Chondrocyte (in vitro differentiated cells): ENCODE measurements at places on chromosomes 6 and 20. TPM values are rescaled to one million over a fixed set of nuclear protein-coding genes. Genes with fewer than 3 reads are reported as not detected.
A peak's percentile ranks its signal among the peaks of the same experiment; 100 is the strongest.

- no peak for DNase-seq
Observed at GRCh38 chr6:57224769-57225515, 2.8 kb upstream of the RAB23 start.

DNA sequence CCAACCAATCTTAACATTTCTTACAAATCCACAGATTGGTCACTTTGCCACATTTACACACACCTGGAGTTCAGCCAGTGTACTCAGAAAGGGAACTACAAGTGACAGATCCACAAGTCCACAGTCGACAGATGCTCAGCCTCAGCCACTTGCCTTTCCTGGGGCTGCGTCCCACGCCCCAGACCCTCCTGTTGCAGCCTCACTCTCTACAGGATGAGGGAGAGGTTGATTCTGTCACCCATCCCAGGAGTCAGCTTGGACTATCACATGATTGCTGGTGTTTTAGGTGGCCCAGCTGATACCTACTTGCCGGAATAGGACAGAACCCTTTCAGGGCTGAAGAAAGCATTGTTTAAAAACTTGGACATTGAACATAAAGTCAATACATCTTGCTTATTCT is 108.8 kb downstream of the FAM120B start:
- no peak for DNase-seq

DNA sequence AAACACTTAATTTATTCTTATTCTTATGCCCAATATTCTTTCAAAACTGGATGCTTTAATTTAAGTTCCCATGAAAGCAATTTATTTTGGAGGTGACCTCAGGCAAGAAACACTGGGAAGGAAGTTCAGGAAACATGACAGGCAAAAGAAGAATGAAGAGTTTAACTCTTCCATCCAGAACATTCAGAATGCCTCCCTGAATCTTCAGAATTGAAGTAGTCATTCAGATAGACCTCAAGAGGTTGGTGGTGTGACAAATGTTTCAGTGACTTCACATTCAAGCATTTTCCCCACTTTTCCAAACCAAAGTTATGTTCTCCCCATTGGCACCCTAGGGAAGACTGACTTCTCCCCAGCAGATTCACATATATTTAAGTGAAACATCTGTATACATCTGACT is 110.5 kb downstream of the HAO1 start:
- DNase-seq = no peak

DNA sequence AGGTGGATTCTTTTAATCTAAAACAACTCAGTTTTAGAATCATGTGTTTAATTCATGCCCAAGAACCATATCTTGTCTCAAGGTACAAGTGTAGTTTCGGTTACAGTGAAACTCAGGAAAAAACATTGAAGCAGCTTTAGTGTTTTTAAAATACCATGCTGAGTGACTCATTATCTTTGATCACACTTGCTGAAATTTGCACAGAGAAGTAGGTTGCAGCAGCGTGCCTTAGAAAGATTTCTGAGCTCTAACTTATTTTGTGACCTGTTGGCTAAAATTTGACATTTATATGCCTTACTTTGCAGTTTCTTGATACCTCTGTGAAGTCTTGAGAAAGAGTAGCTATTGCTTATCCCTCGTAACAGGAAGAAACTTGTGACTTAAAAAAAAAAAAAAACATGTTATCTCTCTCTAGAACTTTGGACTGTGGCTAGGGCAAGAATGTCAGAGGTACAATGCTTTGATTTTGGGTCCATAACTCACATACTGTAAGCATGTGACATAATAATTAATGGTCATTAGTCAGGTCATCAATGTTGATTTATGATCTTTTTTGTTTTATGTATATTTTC is 34.5 kb upstream of the FUCA2 start:
- DNase-seq = no peak

DNA sequence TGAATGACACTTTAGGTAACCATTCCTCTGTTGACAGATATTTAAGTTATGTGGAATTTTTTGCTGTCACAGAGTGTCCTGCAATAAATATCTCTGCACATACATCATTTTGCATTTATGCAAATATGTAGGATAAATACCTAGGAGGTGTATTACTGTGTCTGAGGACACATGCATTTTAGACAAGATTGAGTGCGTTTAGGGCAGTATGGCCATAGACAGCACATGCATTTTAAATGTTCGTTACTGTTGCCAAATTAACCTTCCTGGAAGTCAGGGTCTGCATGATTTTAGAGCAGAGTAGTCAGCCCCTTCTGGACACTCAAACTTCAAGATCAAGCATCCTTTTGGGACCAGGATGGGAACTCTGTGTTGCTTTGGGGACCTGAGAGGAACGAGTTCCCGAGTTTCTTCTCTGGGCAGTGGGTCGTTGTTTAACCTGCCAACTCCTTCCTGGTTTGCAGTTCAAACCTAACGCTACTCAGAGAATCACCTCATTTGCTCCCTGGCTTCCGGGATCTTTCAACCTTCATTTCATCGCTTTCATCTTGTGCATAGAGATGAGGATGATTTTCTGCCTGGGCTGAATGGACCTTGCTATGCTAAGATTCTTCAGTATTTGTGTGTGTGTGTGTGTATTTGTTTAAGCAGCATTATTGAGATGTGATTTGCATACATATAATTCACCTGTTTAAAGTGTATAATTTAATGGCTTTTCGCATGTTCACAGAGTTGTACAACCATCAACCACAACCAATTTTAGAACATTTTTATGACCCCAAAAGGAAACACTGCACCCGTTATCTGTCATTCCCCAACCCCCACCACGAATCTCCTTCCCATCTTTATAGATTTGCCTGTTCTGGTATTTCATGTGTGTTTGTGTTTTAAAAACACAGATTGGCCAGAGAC is 9.8 kb downstream of the BCAS4 start:
- no peak for DNase-seq

GRCh38 chr20:50083034-50083433 is 29.9 kb downstream of the UBE2V1 start:
- peak; percentile 47 for DNase-seq

RALY gene
- 78.7 to 169 TPM (median 168 TPM) in 3 replicates for total RNA-seq

ANKRD6 gene
- total RNA-seq = 22.4 to 31.3 TPM (median 28.7 TPM) in 3 replicates

ZNF512B gene
- 36.5 to 44.3 TPM (median 37.2 TPM) in 3 replicates for total RNA-seq

SPAG4 gene
- 1.9 to 8.8 TPM (median 8.6 TPM) in 3 replicates for total RNA-seq
